Muscle of arm (tissue), 14 donors: ENCODE measurements at places on chromosomes 4 and X.
A peak's percentile ranks its signal among the peaks of the same experiment; 100 is the strongest.

DNA sequence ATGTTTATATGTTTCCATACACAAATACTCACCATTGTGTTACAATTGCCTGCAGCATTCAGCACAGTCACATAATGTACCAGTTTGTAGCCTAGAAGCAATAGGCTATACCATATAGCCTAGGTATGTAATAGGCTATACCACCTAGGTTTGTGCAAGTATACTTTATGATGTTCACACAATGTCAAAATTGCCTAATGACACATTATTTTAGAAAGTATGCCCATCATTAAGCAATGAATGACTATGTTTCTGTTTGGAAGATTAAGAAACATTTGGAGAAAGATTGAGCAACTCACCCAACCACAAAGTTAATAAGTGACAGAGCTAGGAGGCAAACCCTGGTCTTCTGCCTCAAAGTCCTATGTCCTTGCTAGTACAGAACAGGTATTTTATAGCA is 96.8 kb upstream of the GRIA3 start:
- no peak for DNase-seq

DNA sequence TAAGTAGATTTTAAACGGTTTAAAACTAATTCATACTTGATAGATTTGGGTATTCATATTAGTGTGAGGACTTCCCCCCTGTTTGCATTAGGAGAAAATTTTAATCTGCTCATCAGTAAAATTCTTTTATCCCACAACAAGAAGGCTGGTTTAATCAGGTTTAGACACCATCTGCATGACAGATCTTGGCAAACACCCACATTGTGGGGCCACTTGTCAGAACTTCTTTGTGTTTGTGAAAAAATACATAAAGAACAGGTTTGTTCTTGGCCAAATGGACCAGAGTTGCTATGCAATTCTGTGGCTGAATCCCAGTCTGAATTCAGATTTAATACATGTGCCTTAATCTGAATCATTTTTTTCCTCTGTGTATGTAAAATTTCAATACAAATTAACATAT is 121.1 kb downstream of the REPS2 start:
- DNase-seq = no peak

GRCh38 chrX:24235084-24235710 is 78.7 kb downstream of the SUPT20HL2 start:
- no peak for DNase-seq

DNA sequence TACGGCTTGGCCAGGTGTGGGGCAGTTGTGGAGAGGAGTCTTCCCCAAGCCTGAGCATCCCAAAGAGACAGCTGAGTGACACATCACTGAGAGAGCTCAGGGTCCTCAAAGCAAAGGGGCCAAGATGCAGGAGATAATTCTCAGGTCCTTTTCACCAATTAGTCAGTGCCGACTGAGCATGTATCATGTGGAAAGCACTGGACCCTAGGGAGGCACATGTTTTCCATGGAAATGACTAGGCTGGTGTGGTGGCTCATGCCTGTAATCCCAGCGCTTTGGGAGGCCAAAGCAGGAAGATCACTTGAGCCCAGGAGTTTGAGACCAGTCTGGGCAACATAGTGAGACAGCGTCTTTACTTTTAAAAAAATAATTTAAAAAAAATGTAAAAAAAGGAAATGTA is 67.3 kb upstream of the PRPS1 start:
- no peak for DNase-seq

DNA sequence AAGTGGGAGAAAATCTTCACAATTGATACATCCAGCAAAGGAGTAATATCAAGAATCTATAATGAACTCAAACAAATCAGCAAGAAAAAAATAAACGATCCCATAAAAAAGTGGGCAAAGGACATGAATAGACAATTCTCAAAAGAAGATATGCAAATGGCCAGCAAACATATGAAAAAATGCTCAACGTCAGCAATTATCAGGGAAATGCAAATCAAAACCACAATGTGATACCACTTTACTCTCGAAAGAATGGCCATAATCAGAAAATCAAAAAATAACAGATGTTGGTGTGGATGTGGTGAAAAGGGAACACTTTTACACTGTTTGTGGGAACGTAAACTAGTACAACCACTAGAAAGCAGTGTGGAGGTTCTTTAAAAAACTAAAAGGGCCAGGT is 114.3 kb upstream of the CCSER1 start:
- DNase-seq = no peak

GRCh38 chrX:24487571-24487970 is 22.5 kb downstream of the PDK3 start:
- DNase-seq = no peak

DNA sequence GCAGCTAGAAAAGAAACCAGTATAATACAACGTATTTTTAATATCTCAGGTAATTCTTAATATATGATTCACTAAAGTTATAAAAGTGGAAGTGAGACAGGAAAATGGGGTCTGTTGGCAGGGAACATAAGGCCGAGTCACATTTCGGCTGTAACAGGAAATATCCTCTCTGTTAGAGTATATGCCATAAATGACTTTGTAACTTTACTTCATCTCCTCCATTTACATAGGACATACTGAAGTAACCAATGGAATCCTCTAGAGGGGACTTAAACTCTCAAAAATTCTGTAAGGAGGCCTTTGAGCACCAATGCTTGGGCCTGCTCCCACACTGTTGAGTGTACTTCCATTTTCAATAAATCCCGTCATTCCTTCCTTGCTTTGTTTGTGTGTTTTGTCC is 71.3 kb downstream of the ANKRD17 start:
- DNase-seq = no peak

DNA sequence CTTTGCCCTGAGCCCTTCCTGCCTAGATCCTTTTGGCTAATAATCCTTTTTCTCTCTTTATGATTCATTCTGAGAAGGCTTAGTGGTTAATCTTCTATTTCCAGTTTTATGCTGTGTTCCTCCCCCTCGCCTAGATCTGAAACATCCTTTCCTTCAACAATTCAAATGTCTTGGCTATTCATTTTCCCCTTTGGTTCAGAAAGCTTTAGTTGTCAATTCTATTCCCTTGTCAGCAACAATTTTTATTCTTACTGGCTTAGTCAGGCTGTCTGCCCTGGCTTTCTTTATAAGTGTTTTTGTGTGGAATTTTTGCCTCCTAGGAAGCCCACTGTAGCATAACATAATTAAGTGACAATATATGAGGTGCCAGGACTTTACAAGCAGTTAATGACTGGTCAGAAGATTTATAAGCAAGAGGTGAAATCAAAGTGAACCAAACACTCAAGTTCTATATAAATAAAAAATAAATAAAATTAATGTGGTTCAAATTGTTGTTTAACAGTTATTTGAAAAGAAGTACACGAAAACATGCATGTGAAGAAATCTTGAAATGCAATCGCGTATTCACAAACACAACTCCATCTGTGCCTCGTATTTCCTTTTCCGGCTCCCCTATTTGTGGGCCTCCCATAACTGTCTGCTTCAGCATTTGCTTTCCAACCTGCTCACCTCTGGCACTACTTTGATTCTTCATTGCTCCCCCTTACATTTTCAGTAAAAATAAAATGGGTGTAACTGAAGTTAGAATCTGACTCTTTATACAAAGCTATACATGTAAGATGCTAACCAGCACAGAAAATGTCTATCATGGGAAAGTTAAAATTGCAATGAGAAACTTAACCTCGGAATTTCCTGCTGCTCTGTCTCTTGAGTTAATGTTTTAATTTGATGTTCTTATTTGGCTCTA is 235.4 kb downstream of the SPRY1 start:
- DNase-seq = peak; percentile 65

DNA sequence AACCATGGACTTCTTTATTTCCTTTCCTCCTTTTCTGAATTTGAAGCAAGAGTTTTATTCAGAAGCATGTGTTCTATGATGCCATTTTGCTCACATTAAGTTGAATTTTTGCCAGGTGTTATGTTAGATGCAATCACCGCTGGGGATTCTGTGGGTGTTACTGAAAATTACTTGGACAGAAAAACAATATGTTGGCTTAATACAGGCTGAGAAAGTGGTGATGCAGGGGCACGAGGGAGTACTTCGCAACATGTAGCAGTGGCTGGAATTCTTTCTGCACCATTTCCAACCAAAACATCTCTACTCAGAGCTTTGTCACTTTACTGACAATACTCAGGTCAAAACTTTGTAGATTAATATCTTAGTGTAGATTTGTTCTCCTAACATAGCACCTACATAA is 109.2 kb upstream of the PCDH18 start:
- DNase-seq = peak; percentile 43

DNA sequence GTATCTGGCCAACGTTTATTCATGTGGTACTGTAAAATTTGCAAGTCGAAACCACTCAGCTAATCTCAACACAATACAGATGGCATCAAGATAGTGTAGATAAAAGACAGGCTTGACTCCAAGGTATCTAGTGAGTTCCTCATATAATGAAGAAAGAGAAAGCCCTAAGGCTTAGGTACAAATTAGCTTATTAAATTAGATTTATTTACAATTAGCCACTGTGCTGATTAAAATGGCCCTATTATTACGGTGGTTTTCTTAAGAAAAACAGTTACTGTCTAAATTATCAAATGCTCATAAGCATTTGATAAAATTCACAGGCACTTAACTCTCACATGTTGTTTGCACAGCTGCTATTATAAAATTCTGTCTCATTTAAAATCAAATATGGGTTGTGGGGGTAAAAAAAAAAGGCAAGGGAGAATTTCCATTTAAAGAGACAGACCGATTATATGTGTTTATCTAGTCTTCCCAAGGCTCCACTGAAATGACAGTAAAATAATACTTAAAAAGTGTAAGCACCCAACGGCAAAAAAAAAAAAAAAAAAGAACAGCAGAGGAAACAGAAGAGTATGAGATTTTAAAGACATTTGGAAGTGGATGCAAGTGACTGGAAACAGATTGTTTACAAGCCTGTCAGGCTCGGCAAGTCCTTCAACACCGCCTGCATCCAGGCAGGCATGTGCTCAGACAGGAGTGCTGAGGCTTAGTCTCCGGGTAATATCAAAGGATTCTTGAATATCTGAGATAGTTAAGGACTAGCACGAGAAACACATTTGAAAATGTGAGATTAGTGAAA is 55.1 kb downstream of the FAM13A start:
- DNase-seq = no peak

- no peak for DNase-seq
Measured at GRCh38 chrX:109301177-109301576, 180.7 kb downstream of the GUCY2F start.

DNA sequence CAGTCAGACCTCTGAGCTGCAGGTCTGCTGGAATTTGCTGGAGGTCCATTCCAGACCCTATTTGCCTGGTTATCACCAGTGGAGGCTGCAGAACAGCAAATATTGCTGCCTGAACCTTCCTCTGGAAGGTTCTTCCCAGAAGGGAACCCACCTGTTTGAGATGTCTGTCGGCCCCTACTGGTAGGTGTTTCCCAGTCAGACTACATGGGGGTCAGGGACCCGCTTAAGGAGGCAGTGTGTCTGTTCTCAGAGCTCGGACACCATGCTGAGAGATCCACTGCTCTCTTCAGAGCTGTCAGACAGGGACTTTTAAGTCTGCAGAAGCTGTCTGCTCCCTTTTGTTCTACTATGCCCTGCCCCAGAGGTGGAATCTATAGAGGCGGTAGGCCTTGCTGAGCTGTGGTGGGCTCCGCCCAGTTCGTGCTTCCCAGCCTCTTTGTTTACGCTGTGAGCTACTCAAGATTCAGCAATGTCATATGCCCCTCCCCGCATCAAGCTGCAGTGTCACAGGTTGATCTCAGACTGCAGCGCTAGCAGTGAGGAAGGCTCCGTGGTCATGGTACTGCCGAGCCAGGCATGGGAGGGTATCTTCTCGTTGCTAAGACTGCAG is 44.1 kb upstream of the KDR start:
- DNase-seq = no peak

DNA sequence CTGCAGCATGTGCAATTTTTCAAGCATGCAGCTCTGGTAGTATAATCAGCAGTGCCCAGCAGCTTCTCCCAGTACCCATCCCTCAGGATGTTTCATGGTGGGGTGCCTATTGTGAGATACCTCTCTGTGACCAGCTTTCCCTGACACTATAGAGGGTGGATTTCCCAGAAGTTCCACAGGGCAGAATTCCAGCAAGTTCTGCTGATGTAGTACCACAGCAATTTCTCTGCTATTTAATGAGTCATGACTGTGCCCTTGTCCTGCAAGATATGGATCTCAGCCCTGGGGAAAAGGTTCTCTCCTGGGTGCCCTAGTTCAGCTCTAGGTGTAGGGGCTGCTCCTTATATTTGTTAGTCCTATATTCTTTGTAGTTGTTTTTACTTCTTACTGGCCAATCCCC is 174.8 kb downstream of the ENOX2 start:
- no peak for DNase-seq

DNA sequence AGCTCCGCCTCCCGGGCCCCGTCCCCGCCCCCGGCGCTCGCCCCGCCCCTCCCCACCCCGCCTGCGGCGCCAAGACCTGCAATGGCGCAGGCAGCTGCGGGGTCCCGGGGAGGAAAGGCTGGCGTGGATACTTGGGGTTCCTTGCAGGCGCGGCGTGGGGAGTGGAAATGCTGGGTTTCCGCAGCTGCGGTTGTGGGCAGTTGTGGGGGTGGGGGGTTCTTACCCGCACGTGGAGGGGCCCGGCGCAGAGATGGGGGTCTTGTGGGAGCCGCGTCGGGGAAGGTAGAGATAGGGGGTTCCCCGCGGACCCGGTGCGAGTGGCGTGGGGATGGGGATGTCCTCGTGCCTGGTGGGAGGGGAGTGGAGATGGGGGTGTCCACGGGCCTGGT is 680 bp upstream of the ASMTL start:
- DNase-seq = no peak

DNA sequence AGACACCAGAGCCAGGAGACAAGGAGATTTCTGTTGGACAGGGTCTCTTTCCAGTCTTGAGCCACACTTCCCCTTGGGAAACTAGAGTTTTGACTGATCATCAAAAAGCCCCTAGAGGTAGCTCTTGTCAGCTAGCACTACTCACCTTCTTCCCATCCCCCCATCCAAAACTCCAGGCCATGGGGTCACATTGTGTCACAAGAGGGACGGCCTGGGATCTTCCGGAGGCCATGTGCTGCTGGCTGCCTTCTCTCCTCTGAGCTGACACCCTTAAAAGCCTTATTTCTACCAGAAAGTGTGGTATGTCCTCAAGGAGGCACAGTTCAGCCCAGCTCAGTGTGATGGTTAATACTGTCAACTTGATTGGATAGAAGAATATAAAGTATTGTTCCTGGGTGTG is 7.8 kb downstream of the PNMA3 start:
- no peak for DNase-seq

- peak; percentile 11 for DNase-seq
Measured at GRCh38 chr4:12118651-12119213, 690.0 kb upstream of the HS3ST1 start.

DNA sequence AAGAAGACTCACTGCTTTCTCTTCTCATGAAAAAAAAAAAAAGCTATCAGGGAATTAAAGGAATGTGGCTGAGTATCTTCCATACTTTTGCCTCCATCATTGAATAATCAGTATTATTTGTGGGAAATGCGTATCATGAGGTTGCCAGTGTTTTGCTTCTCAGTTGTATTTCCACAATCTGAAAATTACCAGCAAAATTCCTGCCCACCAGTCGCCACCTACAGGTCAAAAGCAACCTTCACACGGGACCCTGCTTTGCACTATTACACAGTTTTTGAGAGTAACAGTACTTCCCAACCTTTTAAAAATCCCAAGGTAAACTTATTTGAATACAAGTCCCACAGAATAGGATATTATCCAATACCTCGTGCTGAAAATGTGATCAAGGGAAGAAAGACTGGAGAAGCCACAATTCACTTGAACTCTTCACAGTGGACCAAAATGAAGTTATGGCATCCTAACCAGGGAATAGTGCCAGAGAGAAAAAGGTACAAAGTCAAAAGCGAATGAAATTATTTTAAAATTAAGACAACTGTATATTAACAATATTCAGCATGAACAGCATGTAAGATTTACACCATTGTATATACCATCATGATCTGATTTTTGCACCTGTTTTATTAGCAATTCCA is 30.4 kb downstream of the PGRMC1 start:
- DNase-seq = peak; percentile 42
